Activated T-helper 1 cell treated with anti-CD3 and anti-CD28 coated beads, Interleukin-2, amount 50 U/mL, for 16 hours (primary cell): ENCODE measurements at places on chromosomes 3 and 15.

- DNase-seq = no peak
These were observed 106.9 kb upstream of the RNU6-1 start for GRCh38 chr15:67946701-67947100.

GRCh38 chr3:127233371-127233770 lies 40.4 kb downstream of the PRR23E start:
- DNase-seq = no peak

DNA sequence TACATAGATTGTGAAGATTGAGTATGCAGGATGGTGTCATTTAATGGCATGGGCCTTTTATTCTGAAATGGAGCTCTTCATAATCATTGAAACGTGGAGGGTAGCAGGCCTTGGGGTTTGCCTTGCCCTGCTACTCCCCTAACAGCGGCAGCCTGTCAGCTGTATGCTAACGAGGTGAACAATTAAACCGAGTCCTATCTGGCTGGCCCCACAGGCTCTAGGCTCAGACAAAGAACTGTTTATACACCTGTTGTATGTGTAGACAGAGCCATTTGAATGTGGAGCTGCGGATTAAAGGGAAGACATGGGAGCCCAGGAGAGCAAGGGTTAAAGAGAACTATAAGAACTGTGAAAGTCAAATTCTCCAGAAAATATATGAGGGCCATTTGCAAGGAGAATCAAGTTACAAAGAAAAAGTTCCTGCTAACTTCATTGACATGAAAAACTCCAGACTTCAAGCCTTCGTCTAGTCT lies 116.7 kb upstream of the CGNL1 start:
- DNase-seq = no peak

DNA sequence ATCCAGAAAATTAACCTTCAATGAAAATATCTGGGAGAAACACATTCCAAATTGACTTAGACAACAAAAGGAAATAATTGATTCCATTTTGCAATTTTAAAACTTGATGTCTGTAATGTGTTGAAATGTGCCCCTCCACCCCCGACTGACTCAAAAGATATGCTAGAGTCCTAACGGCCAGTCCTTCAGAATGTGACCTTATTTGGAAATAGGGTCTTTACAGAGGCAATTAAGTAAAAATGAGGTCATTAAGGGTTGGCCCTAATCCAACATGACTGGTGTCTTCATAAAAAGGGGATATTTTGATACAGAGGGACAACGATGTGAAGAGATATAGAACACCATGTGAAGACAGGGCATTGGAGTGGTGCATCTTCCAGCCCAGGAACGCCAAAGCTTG lies 153.9 kb downstream of the PDZRN3 start:
- no peak for DNase-seq

DNA sequence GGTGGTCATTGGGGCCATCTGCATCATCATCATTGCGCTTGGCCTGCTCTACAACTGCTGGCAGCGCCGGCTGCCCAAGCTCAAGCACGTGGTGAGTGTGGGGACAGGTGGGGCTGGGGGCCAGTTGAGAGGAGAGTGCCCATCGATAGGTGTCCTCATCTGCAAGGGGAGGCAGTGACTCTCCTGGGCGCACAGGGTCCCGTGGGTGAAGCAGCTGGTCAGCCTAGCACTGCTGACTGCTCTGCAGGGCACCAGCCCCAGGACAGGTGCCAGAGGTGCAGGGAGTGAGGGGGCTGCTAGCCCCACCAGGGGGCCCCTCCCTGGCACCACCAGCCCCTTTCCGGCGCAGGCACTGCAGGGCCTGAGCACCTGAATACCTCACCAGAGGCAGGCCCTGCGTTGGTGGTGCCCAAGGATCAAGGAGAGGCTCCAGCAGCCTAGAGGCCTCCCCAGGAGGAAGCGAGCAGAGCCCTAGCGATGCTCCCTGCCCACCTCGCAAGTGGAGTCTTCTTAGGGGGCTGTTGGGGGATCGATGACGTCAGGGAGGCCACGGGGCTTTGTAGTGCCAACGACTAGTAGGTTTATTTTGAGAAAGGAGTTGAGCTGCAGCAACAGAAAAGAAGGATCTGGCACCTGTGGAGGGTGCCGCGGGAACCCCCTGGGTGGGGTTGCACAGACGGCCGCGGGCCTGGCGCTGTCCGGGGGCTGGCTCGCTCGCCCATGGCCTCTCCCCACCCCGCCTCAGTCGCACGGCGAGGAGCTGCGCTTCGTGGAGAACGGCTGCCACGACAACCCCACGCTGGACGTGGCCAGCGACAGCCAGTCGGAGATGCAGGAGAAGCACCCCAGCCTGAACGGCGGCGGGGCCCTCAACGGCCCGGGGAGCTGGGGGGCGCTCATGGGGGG lies 976 bp upstream of the ABTB1 start:
- DNase-seq = no peak

DNA sequence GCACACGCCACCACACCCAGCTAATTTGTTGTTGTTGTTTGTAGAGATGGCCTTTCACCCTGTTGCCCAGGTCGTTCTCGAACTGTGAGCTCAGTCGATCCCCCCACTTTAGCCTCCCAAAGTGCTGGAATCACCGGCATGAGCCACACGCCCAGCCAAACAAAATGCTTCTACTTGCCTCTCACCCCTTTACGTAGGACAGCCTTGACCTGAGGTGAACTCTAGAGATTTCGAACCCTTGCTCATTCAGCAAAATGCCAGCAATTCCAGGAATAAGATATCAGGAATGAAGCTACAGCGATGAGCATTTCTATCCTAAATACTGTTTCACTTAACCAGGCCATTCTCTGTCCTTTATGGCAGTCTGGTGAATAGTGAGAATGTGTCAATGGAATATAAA lies 135.0 kb downstream of the LRRK1 start:
- no peak for DNase-seq

- no peak for DNase-seq
These were observed 39.4 kb downstream of the WWTR1 start for GRCh38 chr3:149618151-149619123.
